ENCODE measurements at places on chromosomes 2 and 18. TPM values are rescaled to one million over a fixed set of nuclear protein-coding genes. Genes with fewer than 3 reads are reported as not detected.

GRCh38 chr2:180781276-180781675 lies 199.1 kb upstream of the UBE2E3 start:
- no peaks in the 10 kb centered on the region for H3K36me3 ChIP-seq
- DNase-seq = no peak
- no peaks in the 10 kb centered on the region for H3K27me3 ChIP-seq
- no peaks in the 10 kb centered on the region for H3K4me1 ChIP-seq
- no peak overlapping the region for H3K27ac ChIP-seq

GRCh38 chr2:7094231-7094741 lies 177.1 kb downstream of the RNF144A start:
- H3K27me3 ChIP-seq = no peaks in the 10 kb centered on the region
- DNase-seq = no peak
- H3K4me3 ChIP-seq = no peak overlapping the region
- H3K27ac ChIP-seq = no peak overlapping the region
- no peaks in the 10 kb centered on the region for H3K36me3 ChIP-seq

DNA sequence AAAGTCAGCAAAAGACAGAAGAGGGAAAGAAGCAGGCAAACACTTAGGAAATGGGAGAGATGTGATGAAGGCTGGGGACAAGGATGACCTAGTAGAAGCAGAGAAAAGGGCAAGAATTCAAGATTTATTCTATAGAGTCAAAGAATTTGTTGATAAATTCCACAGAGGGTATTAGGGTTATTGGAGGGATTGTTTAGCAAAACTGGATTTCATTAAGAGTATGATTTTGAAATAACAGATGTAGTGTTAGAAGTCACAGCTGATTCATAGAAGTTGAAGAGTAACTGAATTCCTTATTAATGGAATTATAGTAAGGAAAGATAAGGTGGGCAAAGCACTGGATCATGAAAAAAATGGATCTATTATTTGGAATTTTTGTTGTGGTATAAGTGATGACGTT lies 48.6 kb downstream of the CEP192 start:
- H3K27me3 ChIP-seq = no peaks in the 10 kb centered on the region
- no peaks in the 10 kb centered on the region for H3K4me1 ChIP-seq
- H3K27ac ChIP-seq = no peak overlapping the region
- no peak overlapping the region for H3K4me3 ChIP-seq
- no peak for DNase-seq

DNA sequence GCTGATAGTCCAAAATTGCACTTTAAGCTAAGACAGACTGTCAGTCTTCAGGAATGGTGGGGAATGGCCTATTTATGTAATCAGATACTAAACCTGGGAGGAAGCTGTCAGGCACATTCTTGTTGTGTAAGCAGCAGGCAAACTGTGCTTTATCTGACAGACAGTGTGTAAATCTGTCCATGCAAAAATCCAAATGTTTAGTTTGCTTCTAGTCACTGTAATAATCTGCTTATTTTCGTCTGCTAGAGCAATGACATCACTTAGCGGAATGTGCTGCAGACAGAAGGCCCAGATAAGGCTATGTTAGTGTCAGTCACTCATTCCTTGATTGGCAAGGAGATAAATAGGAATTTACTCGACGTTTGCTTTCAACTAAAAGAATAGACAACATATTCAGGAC lies 263.5 kb downstream of the ZNF407 start:
- H3K4me1 ChIP-seq = peaks cover 4% of the 10 kb centered on the region
- no peaks in the 10 kb centered on the region for H3K36me3 ChIP-seq
- H3K27me3 ChIP-seq = no peaks in the 10 kb centered on the region
- DNase-seq = no peak

DNA sequence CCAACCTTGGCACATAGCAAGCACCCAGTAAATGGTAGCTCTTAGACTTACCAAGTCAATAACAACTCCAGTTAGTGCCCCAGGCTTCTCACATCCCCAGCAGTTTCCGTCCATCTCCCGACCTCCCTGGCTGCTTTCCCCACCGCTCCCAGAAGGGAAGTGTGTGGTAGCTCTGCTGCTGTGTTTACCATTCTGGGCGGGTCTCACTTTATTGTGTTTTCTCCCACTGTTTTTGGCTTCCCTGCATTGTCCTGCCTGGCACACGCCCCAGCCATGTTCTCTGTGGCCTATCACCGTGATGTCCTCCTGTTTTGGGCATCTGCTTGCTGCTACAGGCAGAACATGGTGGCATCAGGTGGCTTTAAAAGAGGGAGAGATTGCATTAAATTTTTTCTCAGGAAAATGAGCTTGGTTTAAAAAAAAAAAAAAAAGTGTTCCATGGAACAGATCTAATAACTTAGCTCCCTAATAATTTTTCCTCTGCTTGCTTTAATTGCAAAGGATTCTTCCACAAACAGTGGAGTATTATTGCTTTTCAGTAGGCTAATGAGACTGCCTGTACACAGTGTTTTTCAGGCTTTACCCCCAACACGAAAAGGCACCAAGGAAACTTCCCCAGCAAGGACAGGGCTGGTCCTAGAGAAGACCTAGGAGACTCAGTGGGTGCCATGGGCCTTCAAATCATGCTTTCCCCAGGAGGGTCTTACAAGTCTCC lies 8.0 kb upstream of the COX7A2L start:
- peak overlapping the region; percentile 18 for H3K4me3 ChIP-seq
- H3K36me3 ChIP-seq = no peaks in the 10 kb centered on the region
- H3K27ac ChIP-seq = peak overlapping the region; percentile 59
- H3K27me3 ChIP-seq = no peaks in the 10 kb centered on the region
- DNase-seq = peak; percentile 31
- peaks cover 4% of the 10 kb centered on the region for H3K4me1 ChIP-seq

DNA sequence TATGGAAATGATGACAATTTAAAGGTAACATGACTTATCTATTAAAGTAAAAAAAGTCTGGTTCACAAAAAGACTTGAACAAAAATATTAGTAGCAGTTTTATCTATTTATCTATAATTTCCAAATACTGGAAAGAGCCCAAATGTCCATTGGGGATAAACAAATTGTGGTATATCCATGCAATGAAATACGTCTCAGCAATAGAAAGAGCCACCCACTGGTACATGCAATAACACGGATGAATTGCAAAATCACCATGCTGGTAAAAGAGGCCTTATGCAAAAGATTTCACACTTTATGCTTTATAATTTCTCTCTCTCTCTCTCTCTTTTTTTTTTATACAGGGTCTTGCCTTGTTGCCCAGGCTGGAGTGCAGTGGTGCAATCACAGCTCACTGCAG lies 91.4 kb upstream of the ASAP2 start:
- no peaks in the 10 kb centered on the region for H3K36me3 ChIP-seq
- no peak for DNase-seq
- no peaks in the 10 kb centered on the region for H3K4me1 ChIP-seq
- no peak overlapping the region for H3K4me3 ChIP-seq
- H3K27me3 ChIP-seq = no peaks in the 10 kb centered on the region
- H3K27ac ChIP-seq = no peak overlapping the region

GRCh38 chr18:25010623-25011374 lies 341.2 kb downstream of the ZNF521 start:
- no peak overlapping the region for H3K27ac ChIP-seq
- no peaks in the 10 kb centered on the region for H3K27me3 ChIP-seq
- no peak overlapping the region for H3K4me3 ChIP-seq
- no peak for DNase-seq
- H3K4me1 ChIP-seq = no peaks in the 10 kb centered on the region
- H3K36me3 ChIP-seq = no peaks in the 10 kb centered on the region

DNA sequence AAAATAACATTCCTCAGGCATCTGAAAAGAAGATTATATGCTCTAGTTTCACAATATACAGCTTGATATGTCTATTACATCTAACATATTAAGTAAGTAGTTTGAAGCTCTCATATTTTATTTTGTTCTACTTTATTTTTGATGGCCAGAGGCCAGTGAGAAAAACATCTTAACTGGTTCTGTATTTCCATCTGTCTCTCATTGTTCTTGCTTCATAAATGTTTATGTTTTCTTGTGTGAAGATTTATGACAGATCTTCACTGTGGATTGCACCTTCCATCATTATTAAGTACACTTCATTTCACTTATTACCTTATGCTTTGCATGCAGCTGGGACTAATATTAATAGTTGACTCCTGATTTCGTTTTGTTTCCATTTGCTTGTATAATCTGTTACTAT lies 511.2 kb downstream of the TSN start:
- H3K4me1 ChIP-seq = peaks cover 3% of the 10 kb centered on the region
- H3K36me3 ChIP-seq = no peaks in the 10 kb centered on the region
- no peak for DNase-seq
- no peak overlapping the region for H3K27ac ChIP-seq
- H3K27me3 ChIP-seq = no peaks in the 10 kb centered on the region
- H3K4me3 ChIP-seq = no peak overlapping the region

- DNase-seq = no peak
- H3K36me3 ChIP-seq = no peaks in the 10 kb centered on the region
- H3K4me1 ChIP-seq = peaks cover 6% of the 10 kb centered on the region
Measured at GRCh38 chr18:24220318-24220688, 81.4 kb downstream of the CABYR start.

GRCh38 chr2:208183526-208183925 lies 6.3 kb downstream of the C2orf80 start:
- no peak overlapping the region for H3K27ac ChIP-seq
- H3K4me1 ChIP-seq = no peaks in the 10 kb centered on the region
- H3K4me3 ChIP-seq = no peak overlapping the region
- H3K36me3 ChIP-seq = no peaks in the 10 kb centered on the region

PRSS56 gene
- 0.15 TPM for total RNA-seq

TRIM43 gene
- not detected for total RNA-seq

DPYSL5 gene
- total RNA-seq = not detected
